NCI-H1436 (cell line): ENCODE measurements at places on chromosomes 4 and X.
A peak's percentile ranks its signal among the peaks of the same experiment; 100 is the strongest.

DNA sequence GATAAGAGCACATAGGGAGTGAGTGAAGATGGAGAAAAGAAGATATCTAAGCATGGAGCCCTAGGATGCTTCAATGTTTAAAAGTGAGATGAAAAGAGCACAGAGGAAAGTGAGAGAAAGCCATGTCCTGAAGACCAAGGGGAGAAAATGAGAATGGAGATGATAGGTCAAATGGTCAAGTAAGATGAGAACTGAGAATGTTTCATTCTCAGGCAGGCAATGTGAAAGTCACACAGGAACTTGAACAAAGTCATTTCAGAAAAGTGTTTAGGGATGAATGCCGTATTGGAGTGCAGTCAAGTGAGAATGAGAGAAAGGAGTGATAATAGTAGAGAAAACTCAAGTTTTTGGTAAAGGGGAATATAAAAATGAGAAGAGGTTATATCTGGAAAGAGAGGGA, 148.7 kb upstream of the PTCHD1 start:
- no peak for DNase-seq

DNA sequence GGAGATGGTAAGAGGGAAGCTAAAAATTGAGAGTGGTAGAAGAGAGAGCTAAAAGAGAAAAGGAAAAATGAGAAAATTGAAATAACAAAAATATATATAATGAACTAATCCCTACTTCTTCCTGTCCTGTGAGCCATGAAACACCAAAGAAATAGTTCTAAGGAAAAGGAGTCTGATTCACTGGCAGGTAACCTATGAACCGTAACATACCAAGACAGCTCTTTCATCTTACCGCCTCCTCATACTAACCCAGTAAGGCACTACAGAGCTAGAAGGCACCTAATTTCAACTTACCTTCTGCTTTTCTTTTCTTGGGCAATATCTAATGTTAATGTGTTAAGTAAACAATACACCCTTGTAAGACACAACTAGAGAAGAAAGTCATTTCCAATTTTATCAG, 297.7 kb upstream of the DIAPH2 start:
- no peak for DNase-seq

DNA sequence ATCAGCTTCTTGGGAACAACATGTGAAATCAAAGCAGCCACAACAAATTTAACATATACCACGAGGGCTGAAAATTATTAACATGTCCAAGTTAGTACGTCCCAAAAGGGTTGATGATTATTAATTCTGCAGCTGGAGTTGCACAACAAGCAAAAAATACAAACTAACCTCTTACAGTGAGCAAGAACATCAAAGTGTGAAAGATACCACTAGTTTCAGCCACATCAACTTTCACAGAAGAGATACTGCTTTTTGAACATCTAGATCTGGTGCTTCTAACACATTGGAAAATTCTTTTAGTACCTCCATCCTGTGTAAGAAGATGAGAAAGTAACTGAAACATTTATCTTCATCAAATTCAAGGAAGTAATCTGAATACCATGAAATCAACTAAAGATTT, 334.1 kb downstream of the PCDH7 start:
- no peak for DNase-seq

DNA sequence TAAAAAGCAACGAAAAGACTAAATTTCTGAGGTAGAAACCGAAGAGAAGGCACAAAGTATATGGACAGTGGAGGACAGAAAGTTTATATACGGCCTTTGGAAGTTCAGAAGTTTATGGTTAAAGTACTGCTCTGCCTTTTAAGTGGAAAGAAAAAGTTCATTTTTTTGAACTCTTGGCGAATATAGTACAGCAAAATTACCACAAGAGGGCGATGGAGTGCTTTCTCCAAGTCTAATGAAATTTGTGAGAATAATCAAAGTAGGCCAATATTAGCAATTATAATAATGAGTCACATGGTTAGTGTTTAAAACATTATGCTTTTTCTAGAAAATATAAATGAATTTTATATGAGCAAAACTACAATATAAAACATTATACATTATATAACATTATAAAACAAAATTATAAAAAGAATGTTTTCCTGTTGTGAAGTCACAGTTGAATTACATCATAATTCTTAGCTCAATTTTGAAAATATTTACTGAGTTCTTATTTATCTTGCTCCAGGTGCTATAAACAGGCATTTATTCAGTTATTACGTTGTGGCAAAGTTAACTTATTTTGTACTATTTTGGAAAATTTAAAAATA, 136.2 kb upstream of the BMPR1B start:
- peak; percentile 4 for DNase-seq

GRCh38 chrX:101658661-101659491, 774 bp downstream of the ARMCX2 start:
- DNase-seq, result peak; percentile 70

DNA sequence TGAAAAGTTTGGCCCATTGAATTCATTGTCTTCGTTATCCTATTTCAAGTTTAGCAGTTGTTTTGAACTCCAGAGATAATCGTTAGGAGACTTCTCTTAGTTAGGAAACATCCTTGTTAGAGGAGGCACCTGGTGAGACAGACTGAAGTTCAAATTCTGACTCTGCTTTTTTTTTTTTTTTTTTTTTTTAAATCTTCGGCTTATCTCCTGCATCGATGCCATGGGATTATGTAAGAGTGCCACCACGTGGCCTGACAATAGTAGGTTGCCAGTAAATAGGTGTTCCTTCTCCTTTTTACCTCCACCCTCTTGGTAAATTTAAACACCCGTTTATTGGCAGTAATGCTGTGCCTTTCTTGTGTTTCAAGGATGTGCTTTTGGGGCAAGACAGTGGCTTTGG, 149.3 kb downstream of the SOWAHB start:
- peak; percentile 20 for DNase-seq

DNA sequence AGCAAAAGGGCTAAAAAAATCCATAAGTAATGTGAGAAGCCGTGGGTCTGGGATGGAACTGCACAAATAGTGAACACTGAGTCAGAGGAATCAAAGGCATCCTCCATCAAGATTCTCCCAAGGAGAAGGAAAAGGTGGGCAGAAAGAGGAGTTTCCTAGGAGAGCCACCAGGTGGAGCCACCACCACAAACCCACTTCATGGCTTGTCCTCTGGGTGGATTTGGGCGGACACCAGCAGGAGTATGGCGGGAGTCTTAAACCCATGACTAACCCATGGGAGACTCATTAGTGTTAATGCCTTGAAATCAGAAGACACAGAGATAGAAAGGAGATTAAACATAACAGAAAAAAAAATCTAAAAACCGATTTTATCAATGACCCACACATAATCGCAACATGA, 147.7 kb downstream of the SH3KBP1 start:
- DNase-seq, result peak; percentile 1

DNA sequence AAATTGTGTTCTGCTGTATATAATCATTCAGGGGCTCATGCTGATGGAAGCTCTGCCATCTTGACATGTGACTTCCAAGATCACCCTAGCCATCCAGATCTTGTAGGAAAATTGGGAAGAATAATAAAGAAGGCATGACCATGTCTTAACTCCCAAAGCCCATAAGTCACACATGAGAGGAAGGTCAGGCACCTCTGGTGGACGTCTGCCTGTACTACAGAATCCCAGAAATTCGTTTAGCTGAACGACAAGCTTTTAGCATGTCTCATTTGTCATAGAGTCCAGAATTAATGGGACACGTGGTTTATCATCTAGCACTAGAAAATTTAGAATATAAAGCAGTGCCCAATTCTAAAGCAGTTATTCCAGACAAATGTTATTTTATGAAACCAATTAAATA, 212.7 kb downstream of the CENPC start:
- no peak for DNase-seq

DNA sequence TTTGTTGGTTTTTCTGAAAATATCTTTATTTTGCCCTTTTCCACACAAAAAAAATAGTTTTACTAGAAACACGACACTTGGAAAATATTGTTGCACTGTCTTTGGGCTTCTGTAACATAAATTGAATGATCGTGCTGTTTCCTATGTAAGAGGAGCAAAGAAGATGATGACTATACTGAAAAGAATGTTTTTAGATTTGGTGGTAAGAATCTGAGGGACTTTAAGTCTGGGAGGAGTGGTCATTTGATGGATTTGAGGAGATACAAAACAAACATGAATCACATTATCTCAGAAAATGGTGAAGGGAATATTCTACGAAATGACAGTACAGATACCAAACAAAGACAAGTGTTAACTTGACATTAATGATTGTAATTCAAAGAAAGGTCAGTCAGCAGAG, 328.8 kb downstream of the ADAM29 start:
- DNase-seq, result no peak

- no peak for DNase-seq
Observed at GRCh38 chr4:56937262-56937661, 29.6 kb downstream of the REST start.

DNA sequence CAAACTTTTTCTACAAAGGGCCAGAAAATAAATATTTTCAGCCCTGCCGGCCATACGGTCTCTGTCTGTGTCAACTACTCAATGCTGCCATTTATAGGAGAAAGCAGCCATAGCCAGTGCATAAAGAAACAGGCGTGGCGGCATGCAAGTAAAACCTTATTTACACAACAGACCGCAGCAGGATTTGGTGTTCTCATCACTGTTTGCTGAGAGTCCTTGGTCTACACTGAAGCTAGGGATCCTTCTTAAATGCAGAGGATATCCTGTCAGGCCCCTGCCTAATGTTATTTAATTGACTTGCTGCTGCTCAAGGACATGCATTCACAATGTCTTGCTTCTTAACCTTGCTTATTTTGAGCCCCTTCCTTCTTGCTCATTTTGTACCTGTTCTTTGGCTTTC, 54.7 kb downstream of the CPE start:
- DNase-seq, result no peak

GRCh38 chr4:140156529-140157171, 2.7 kb upstream of the MAML3 start:
- DNase-seq, result no peak

GRCh38 chr4:36476135-36476534, 194.7 kb downstream of the DTHD1 start:
- no peak for DNase-seq

DNA sequence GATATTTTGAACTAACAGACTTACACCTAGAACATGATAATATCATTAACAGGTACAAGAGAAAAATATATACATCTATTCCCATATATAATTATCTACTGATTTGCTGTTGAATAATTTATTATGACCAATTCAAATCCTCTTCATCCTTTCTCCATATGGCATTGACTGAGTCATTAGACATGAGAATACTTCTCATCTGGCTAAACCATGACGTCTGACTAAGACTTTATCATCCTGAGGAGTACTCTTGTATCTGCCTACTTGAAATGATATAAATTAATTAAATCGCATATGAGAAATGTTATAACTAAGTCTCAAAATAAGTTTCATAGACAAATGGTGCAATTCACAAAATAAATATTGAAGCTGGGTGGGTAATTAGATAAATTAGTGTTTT, 67.4 kb downstream of the EMCN start:
- DNase-seq, result no peak

DNA sequence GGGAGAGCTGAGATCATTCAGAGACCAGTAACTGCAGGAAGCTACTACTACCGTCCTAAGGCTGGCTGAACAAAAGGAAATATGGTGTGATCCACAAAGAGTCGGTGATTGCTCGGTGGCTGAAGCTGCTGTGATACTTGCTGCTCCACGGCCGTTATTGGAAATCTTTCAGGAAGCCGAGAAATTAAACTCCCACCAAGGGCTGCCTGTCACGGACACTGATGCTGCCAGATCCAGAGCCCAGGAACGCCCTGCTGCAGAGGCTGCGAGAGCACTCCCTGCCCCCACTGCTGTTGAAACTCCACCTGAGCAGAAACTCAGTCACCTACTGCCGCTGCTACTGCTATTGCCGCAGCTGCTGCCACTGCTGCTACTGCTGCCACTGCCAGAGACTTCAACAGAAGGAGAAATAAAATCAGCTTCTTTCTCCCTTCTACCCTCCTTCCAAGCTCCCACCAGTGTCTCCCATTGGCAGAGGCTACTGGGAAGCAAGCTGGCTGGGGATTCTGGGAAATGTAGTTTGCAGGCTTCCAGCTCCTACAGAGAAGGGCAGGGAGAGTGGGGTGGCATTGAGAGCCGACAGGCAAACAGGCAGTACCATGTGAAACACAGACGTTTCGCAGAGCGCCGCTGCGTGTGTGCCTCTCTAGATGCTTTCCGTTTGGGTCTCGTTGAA, 126.0 kb upstream of the ENPP6 start:
- DNase-seq, result peak; percentile 73

GRCh38 chr4:37595875-37596680, 90.1 kb downstream of the RELL1 start:
- no peak for DNase-seq

DNA sequence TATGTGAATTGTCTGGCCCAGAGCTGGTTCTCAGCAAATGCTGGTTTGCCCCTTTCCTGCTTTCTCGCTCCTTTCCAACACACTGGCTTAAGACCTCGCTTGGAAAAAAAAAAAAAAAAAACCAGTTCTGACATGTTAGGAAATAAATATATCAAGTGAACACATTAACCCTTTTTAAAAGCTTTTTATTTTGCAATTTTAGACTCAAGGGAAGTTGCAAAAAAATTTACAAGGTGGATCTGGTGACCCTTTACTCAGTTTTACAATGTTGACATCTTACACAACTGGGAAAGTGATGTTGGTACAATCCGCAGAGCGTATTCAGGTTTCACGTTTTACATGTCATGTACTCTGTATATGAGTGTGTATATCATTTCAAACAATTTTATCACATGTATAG, 100.1 kb downstream of the RTL5 start:
- DNase-seq, result no peak

- DNase-seq, result peak; percentile 83
Observed at GRCh38 chrX:107450823-107451509, 1.5 kb downstream of the FRMPD3 start.

DNA sequence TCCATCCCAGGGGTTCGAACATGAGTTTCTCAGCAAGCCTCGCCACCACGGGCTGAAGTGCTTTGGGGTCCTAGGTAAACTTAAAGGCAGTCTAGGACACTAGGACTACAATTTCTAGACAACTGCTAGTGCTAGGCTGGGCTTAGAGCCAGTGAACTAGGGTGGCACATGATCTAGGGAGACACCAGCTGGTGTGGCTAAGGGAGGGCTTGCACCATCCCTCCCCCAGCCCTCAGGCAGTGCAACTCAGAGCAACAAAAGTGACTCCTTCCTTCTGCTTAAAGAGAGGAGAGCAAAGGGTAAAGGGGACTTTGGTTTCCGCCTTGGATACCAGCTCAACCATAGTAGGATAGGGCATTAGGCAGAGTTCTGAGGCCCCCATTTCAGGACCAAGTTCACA, 162.5 kb upstream of the AFF2 start:
- DNase-seq, result no peak

- DNase-seq, result no peak
Observed at GRCh38 chrX:77415161-77415560, 32.0 kb upstream of the FGF16 start.

GRCh38 chr4:143358923-143359643, 22.4 kb downstream of the GAB1 start:
- DNase-seq, result no peak

- DNase-seq, result no peak
Observed at GRCh38 chr4:75099321-75099720, 166.4 kb downstream of the PARM1 start.

DNA sequence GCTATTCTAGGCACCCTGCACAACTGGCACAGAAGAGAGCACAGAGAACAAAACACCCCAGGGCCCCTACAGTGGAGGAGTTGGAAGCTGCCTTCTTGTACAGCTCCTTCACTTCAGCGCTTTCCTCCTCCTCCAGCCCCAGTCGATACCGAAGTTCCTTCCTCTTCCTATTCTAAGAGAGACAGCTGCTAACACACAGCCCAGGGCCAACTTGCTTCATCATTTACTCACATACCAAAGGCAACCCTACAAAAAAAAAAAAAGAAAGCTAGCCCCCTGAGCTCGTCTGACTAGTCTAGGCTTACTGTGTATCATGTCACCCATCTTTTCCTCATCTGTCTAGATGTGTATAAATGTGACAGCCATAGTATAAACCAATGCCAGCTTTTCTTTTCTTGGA, 64.5 kb downstream of the MID1 start:
- DNase-seq, result no peak
